ENCODE measurements at places on chromosomes 6 and 20.
A peak's percentile ranks its signal among the peaks of the same experiment; 100 is the strongest.

- no peak for DNase-seq
Measured at GRCh38 chr6:83708546-83708969, 343 bp downstream of the SNAP91 start.

DNA sequence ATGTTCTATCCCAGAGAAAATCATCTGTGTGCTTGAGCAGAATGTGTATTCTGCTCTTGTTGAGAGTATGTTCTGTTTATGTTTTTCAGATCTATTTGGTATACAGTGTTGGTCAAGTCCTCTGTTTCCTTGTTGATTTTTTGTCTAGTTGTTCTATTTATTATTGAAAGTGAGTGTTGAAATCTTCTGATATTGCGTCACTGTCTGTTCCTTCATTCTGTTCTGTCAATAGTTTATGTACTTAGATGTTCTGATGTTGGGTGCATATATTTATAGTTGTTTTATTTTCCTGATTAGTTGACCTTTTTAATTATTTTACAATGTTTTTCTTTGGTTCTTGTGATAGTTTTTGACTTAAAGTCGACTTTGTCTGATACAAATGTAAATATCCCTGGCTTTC is 458.7 kb upstream of the HSF2 start:
- no peak for DNase-seq

GRCh38 chr6:121520337-121521163 is 85.1 kb downstream of the GJA1 start:
- DNase-seq, result no peak

GRCh38 chr20:49661560-49662329 is 51.9 kb downstream of the B4GALT5 start:
- DNase-seq, result no peak

- DNase-seq, result no peak
Measured at GRCh38 chr6:104995989-104996617, 39.2 kb downstream of the LIN28B start.

DNA sequence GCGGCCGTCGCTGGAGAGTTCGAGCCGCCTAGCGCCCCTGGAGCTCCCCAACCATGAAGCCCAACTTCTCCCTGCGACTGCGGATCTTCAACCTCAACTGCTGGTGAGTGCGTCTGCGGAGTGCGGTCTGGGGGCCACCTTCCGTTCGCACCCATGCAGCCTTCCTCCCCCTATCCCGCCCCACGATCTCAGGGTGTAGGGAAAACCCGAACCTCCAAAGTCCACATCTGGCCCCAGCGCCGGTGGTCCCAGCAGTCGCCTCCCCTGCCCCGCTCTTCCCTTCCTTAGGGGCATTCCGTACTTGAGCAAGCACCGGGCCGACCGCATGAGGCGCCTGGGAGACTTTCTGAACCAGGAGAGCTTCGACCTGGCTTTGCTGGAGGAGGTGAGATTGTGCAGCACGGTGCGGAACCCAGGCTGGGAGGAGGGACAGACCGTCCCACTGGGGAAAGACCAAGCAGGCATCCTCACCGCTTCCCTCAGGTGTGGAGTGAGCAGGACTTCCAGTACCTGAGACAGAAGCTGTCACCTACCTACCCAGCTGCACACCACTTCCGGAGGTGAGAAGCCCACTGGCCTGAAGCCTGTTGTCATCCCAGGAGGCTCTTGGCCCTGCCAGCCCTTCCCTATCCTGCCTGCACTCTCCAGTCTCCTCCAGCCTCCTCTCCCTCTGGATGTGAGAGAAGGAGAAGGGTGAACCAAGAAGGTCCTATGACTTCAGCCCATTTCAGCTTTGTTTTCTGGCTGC is 719 bp downstream of the SMPD2 start:
- peak; percentile 40 for DNase-seq

Measured in activated T-helper 2 cell treated with anti-CD3 and anti-CD28 coated beads, Interferon-gamma antibody, Interleukin-2, Interleukin-4, amounts not matched to agents 10 μg/mL and 5 μg/mL and 100 μg/mL, durations not matched to agents 14 hours and 24 hours and 36 hours (primary cell).